OCI-LY7 (cell line): ENCODE measurements at places on chromosomes 3 and 15.
A peak's percentile ranks its signal among the peaks of the same experiment; 100 is the strongest.

DNA sequence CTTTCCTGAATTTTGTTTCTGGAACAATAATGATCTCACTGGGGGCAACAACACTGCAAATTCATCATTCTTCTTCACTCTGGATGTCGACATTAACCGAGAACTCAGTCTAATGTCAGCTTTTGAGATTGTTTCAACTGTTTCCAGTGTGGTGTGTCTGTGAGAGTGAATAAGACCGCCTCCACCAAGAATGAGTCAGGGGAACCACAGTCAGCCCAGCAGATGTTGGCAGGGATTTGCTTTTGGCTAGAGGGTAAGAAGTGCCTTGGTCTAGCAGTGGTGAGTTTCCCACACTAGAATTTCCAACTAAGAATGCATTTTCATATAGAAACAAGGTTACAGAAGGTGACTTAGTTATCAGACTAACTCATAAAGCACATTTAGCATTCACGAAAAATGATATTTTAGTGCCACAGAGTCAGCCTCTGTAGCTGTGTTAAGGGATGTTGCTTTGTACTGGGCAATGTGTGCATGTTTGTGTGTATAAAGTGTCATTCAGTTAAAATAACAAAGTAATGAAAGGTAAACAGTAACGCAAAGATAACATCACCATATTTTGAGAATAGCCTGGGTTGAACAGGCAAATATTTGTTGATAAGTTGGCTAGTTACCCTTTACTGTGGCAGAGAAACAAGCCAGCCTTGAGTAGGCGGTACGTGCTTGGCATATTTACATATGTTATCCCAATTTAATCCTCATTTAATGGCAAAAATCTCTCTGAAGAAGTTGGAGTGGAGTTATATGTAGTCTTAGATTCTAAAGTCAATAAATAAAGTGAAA, 33.8 kb downstream of the DRD3 start:
- DNase-seq = no peak

GRCh38 chr15:78938658-78939488, 6.0 kb downstream of the CTSH start:
- peak; percentile 69 for DNase-seq

DNA sequence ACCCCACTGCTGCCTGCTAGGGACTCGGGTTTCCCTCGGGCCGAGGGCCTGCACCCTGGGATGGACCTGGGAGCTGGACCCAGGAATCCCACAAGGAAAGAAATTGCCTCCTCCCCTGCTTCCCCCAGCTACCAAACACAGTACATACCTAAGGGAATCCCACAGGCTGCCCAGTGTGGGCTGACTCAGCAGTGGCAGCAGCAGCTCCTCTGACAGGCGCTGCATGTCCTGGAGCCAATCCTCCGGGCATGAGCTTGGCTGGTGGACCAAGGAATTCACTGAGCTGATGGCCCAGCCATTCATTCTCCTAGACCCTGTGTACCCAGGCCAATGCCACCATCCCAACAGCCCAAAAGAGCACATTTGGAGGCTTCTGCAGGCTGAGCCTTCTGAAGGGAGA, 9.5 kb upstream of the LTK start:
- no peak for DNase-seq

- DNase-seq = no peak
Measured at GRCh38 chr3:119349354-119350041, 55.3 kb downstream of the ARHGAP31 start.

DNA sequence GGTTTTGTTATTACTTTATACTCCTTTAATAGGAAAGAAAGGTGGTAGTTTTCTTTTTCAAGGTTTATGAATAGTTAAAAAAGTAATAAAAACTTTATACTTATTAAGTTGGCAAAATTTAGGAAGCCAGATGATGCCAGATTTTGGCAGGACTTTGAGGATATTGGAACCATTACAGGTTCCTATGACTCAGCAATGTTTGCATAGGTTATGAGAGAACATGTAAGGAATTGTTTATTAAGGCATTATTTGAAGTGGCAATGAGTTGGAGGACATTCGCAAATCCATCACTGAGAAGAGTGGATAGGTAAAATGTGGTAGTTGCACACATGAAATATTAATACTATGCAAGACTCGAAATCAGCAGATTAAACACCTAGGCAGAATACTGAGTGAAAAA, 29.9 kb downstream of the CDAN1 start:
- DNase-seq = no peak
